HFFc6 (cell line): ENCODE measurements at places on chromosomes 1 and 21.

- peak; percentile 94 for DNase-seq
Measured at GRCh38 chr1:39204441-39205081, at the start of gene MACF1. TSS of gene MACF1 (plus strand) at chr1:39204695. CDS start at chr1:39205023, 328 bp downstream.

GRCh38 chr1:170790651-170791071 is 126.7 kb downstream of the PRRX1 start:
- peak; percentile 83 for DNase-seq

GRCh38 chr1:71041806-71042205 is 5.8 kb downstream of the PTGER3 start:
- DNase-seq = no peak

- DNase-seq = peak; percentile 13
Measured at GRCh38 chr1:159594625-159595405, 7.2 kb downstream of the APCS start.

DNA sequence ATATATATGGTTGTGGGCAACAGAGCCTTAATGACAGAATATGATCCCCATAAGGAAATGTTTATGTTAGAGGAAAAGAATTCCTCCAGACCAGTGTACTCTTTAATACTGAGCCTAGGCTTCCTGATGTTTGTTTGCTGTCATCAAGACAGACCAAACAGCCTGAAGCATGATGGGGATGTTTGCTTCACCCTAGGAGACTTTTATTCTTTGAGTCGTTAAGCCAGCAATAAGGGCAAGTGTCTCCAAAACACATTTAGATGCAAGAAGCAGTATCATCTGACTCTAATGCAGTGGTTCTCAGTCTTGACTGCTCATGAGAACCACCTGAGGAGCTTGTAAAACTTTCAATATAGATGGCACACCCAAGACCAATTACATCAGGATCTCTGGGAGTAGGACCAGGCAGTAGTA is 33.1 kb downstream of the UBE2U start:
- no peak for DNase-seq

DNA sequence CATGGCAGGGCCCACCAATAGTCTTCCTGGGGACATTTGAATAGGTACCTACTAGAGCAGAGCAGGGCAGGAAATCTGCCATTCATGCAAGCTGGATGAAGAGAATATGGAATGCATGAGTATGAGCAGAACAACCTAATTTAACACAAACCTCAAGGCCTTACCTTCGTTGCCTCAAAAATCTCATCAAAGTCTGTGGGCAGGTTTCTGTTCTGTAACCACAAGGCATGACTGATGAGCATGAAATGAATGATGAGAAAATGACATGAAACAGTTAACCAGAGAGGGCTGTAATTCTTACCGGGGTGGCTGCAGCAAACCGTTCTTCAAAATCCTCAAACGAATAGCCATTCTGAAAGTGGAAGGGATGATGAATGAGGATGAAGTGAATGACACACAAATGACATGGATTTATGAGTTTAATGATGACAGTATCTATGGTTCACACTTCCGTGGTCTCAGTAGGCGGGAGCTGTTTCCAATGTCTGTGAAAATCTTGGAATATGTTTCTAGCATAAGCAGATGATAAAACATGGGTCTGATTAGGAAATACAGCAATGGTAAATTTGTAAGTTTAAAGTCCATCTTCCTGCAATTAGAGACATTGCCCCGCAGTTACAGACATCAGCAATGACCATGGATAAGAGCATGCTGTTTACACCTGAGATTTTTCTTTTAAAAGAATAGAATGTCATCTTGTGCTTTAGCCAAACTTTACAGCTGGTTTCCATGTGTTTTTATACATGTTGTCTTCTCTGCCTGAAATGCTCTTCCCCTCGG is 67.6 kb upstream of the C8B start:
- no peak for DNase-seq

- DNase-seq = no peak
Measured at GRCh38 chr1:167068761-167069160, 21.4 kb downstream of the GPA33 start.

GRCh38 chr1:16173447-16174260 is 17.8 kb upstream of the EPHA2 start:
- DNase-seq = peak; percentile 87

DNA sequence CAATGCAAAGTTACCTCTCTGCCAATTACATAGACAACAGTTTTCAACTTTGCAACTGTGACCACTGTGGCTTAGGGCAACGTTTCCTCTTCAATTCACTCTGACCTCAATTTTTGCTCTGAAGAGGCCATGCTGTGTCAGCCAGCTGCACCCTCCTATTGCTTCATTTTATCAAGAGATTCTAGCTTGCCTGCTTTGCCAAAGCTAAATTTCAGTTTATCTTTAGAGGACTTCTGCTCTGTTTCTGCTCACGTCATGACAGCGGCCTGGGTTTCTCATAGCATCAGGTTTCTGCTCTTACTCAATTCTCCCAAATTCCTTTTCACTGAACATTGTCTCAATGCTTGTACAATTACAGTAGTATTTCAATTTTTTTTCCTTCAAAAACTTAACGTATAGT is 154.6 kb downstream of the PLA2G4A start:
- no peak for DNase-seq

- no peak for DNase-seq
Measured at GRCh38 chr1:2470290-2471158, 5.6 kb upstream of the PLCH2 start.

- no peak for DNase-seq
Measured at GRCh38 chr1:180221462-180221861, 8.6 kb upstream of the LHX4 start.

DNA sequence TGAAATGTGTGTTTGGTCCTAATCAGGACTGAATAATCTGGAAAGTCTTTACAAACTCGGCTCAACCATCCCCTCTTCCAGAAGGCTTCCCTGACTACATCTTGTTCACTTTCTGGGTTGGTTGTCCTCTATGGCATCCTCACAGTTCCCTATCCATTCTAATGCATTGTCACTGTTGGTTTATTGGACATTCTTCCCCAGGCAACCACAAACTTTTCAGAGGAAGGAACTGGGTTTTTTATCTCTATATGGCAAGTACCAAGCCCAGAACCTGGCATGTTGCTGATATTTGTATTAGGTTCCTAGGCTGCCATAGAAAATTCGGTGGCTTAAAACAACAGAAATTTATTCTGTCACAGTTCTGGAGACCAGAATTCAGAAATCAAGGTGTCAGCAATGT is 363.5 kb upstream of the ST6GALNAC5 start:
- DNase-seq = no peak

GRCh38 chr1:40162753-40163441 is 1.7 kb downstream of the RLF start:
- DNase-seq = peak; percentile 24

GRCh38 chr1:236370420-236370819 is 23.7 kb upstream of the EDARADD start:
- DNase-seq = no peak

DNA sequence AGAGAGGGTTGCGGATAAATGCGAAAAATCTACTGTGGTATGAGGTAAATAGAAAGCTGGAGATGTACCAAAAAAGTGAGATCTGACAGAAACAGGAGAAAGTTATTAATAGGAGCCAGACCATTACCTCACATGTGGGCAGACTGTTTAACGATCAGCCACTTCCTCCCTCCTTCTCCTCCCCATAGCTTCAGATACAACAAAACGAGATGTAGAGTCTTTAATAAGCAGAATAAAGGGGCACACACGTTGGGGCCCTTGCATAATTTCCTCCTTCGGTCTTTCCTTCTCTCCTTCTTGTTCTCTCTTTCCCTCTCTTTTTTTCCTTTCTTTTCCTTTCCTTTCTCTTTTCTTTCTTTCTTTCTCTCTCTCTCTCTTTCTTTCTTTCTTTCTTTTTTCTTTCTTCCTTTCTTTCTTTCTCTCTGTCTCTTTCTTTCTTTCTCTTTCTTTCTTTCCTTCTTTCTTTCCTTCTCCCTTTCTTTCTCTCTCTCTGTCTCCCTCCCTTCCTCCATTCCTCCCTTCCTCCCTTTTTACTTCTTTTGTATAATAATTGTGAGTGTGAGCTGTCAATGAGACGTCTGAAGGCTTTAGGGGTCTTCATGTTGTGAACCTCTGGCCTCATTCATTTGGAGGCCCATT is 242.1 kb downstream of the GRIK1 start:
- DNase-seq = no peak

- no peak for DNase-seq
Measured at GRCh38 chr1:63269571-63269970, 52.8 kb upstream of the FOXD3 start.

GRCh38 chr1:39128959-39129358 is 75.5 kb upstream of the MACF1 start:
- DNase-seq = no peak

GRCh38 chr1:10494754-10495474 is 20.2 kb downstream of the PEX14 start:
- DNase-seq = peak; percentile 54

DNA sequence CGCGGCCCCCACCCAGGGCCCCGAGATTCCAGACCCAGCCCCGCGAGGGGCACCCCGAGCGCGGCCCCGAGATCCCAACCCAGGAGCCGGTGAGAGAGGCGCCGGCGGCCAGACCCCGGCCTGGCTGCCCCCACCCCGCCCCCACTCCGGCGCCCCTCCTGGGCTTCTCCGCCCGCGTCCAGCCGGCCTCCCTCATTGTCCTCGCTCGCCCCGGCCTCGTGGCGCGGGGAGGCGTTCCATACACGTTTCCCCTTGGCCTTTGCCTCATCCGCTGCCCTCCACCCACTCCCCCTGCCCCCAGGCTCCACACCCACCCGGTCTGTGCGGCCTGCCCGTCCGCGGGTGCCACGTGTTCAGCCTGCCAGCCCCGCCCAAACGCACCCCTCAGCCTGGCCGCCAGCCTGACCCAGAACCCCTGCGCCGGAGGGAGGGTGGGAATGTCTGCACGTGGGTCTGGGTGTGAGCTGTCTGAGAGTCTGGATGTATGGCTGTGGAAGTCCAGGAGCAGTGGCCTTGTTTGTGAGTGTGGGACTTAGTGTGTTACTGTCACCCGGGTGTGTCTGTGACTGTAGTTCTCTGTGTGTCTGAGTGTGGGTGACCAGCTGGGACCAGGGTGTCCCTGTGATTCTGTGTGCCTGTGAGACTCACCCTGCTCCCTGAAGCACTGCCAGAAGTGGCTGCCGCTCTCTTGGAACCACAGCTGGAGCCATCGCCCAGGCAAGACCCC is 681 bp downstream of the B4GALT2 start:
- peak; percentile 43 for DNase-seq

DNA sequence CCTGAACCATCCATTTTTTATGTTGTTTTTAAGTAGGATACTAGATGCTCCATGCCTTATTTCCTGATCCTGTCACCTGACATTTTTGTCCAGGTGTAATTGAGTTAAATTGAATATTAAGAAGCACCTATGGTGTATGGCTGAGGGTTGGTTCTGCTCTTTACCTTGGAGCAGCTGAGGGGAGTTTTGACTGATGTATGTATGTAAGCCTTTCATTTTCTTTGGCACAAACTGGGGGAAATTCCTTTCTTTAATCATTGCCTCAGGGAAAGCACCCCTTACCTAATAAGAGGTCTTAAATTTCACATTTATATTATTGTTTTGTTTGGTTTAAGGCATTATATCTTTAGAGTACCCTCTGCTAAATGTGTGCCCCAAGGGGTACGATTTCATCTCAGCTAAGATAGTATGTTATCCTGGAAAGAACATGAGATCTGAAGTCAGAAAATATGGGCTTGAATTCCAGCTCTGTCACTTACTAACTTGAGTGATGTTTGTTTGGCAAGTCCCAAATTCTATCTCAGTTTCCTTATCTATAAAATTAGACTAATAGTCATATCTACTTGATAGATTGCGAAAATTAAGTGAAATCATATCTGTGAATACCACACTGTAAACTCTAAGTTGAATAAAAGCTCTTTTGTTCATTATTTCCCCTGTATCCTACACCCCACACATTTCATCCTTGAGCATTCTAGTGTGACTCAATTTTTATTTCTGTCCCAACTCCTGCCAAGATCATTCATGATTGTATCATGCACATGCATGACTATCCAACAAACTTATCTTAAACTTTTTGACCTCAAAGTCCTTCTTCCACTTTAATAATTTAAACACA is 57.7 kb upstream of the NUF2 start:
- DNase-seq = no peak

DNA sequence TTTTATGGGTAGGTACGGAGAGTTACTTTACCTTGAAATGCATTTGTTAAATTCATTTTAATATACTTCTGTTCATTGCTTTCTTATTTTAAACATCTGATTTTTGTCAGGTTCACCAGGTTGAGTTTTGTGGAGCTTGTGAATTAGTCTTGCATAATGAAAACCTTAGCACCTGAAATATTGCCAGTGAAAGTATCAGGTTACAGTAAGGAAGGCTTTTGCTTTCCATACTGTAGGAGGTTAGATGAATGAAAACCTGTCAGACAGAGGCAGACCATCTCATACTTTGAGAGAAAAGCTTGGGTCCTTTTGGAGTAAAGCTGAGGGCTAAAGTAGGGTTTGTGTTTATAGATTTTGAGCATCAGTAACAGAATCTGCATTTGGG is 34.7 kb downstream of the THRAP3 start:
- DNase-seq = no peak

- no peak for DNase-seq
Measured at GRCh38 chr21:34909492-34910292, 139.4 kb downstream of the RUNX1 start.

- DNase-seq = peak; percentile 12
Measured at GRCh38 chr1:71210718-71211117, 129.9 kb upstream of the ZRANB2 start.

- no peak for DNase-seq
Measured at GRCh38 chr1:151288502-151288901, 6.4 kb downstream of the ZNF687 start.

DNA sequence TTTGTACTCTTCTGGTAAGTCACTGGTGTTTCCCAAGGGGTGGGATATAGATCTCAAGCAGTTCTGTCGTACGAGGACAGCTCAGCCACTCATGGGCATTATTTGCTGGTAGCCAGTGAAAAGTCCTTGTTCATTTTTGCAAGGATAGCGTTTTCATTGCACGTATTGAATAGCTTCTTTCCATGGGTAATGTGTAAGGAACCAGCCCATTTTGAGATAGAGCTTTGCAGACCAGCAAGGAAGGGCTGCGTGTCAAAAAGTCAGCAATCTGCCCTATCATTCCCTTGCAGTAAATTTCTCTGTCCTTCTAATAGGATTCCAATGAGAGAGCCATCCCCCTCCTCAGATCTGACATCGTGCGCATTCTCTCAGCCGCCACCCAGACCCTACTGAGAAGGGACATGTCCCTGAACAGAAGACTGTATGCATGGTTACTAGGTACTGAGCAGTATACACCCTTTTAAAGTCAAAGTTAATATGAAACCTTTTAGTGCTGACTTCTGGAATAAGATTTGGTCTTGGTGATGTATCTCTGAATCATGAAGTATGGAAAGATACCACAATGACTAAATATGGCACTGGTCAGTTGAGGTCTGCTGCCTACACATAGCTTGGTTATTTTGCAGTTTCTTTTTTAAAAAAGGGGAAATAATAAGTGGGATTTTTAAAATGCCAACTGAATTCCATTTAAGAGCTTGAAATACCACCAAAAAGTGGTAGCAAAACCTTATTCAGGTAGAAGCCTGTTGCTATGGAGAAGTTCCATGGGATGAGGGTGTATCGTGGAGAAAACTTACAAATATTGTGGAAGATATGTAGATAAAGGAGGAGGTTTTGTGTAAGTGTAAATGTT is 55.3 kb downstream of the DOP1B start:
- peak; percentile 89 for DNase-seq

GRCh38 chr1:201954263-201955008 is 867 bp upstream of the TIMM17A start:
- no peak for DNase-seq
